ENCODE measurements at places on chromosomes 5 and 9.

DNA sequence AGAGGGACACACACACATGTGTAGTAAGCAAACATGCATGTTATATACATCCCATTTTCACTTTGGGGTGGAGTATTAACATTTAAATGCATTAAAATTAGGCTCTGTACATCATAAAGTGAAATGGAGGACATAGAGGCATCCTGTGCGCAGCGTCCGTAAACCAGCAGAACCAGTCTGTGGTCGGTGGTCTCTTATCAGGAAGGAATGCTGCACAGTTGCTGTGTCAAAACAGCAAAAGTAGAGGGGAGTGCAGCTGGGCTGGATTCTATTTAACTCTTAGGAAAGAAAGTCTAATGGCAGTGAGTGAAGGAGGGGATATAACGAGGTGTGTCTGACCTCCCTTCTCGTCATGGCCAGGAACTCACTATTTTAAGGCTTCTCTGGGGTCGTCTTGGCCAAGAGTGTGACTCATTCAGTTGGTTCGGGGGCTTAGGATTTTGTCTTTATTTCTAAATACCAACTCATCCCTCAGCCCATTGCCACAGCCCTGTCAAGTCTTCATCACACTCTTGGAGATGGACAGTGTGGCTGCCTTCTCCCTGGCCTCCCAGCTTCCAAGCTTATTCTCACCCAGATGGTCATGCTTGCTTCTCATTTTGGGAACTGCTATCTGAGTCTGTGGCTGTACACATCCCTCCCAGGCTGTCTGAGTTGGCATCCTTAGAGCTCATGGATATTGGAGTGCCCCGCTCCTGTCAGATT is 20.1 kb upstream of the CXCL14 start:
- no peak for DNase-seq

DNA sequence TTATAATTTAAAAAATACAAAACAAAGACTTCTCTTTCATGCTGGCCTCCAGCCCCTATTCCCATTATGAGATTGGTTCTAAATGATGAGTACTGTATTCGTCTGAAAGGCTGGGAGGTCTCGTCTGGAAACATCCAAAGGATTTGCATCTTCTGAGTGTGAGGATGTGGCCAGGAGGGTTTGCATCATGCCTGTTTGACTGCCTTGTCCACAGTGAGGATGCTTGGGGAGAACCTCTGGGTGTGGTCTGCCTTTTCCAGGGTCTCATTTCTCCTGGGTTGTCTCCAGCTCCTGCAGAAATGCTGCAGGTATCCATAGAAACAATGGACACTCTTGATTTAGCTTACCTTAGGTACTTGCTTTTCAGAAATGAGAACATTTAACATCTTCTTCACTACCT is 26.4 kb upstream of the CXCL14 start:
- DNase-seq = no peak

- no peak for DNase-seq
These were observed 1.2 kb upstream of the TJP2 start for GRCh38 chr9:69172895-69173294.

GRCh38 chr9:129889122-129889940 is 54.1 kb downstream of the USP20 start:
- no peak for DNase-seq

DNA sequence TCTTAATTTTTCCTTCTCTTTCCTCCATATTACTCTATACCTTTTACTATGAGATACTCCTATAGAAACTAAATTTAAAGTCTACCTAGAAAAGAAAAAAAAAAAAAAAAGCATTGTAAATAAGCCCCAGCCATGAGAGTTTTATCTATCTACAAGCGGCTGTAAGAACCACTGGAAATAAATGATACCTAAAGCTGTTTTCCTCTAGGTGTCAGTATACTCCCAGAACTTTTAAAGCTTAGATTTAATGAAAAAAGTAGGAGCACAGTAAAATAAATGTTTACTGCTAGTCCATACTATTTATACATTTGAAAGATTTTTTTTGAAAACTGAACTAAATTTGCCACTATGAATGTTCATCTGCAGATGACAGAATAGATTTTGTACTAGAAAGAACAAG is 26.2 kb downstream of the TYRP1 start:
- DNase-seq = no peak

DNA sequence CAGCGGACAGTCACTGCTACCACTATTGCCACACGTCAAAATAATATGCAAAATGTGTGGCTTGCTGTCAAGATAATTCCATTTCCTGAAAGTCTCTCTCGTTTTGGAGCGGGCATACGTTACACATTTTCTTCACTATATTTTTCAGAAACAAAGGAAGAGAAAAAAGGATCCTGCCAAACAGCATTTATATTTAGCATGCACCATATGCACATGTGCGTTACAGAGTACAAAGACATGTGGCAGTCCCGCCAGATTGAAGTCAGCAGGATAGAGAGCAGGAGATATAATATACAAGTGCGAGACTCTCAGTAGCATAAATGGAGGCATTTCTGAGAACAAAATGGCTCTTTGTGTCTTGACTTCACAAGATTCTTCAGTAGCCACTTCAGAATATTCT is 221.6 kb upstream of the KIF2A start:
- no peak for DNase-seq

DNA sequence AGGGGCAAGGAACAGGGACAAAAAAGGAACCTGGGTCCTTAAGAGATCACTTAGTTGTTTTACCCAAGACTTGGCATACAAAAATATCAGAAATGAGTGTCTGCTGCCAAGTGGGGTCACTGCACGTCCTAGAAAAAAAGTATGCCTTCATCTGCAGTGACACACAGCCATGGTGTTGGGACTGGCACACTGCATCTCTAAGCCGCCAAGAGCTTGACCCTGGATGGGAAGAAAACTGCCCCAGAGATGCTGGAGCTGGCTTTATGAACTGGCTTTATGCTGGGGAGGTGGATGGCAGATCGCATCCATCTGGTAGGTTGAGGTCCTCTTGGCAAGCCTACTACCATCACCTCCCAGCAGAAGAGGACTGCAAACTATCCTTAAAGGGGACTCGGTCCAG is 51.7 kb downstream of the IRF1 start:
- no peak for DNase-seq

DNA sequence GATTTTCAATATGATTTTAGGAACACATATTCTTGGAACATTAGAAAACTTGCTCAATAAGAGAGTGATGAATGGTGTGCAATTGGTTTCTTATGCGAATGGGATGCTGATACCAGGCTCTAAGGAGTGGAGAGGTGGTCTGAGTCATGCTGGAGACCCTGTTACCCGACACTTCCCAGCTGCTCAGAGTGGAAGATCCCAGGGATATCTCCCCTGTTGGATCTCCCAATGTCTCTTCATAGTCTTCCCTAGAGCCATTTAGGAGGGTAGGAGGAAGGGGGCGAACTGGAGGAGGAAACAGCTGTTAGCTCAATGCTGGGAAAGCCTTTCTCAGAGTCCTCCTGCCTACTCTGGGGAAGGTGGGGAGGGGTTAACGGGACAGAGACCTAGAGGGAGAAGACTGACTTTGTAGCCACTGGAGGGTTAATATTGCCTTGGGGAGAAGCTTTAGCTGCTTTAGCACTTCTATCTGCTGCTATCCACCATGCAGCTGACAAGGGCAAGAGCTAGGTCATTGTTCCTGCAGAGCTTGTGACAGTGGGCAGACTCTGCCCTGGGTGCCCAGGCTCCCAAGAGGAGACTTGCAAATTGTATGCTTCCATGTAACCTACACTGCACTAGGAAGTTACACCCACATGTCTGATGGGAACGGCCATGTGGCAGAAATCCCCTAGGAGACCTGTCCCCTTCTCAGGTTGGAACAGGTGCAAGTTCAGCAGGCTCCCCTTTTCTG is 301.0 kb downstream of the GADD45G start:
- no peak for DNase-seq

GRCh38 chr5:152092580-152092979 is 167.9 kb upstream of the GLRA1 start:
- no peak for DNase-seq

GRCh38 chr9:99373912-99374311 is 151.8 kb downstream of the SEC61B start:
- no peak for DNase-seq

GRCh38 chr5:65861830-65862241 is 64.5 kb upstream of the ERBIN start:
- no peak for DNase-seq

DNA sequence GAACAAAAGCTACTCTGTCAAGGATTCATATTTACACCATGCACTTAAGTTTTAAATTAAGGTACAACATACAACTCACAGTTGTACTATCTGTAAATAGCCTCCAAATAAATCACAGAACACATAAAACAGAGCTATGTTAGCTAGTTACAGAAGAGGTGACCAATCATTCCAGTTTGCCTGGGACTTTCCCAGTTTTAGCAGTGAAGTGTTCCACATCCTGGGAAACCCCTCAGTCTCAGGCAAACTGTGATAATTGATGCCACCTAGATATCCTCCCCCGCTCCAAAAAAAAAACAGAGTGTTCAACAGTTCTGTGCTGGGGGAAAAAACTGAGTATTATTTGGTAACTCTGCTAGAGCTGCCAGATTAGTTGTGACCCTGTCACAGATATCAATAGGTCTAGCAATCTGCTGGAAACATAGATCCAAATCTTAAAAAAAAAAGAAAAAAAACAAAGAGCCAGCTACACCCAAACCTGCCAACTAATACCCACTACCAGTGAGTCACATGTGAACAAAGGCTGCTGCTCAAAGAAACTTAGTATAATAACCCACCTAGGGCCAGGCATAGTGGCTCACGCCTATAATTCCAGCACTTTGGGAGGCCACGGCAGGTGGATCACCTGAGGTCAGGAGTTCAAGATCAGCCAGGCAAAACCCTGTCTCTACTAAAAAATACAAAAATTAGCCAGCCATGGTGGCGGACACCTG is 5.7 kb downstream of the TBCA start:
- DNase-seq = no peak

DNA sequence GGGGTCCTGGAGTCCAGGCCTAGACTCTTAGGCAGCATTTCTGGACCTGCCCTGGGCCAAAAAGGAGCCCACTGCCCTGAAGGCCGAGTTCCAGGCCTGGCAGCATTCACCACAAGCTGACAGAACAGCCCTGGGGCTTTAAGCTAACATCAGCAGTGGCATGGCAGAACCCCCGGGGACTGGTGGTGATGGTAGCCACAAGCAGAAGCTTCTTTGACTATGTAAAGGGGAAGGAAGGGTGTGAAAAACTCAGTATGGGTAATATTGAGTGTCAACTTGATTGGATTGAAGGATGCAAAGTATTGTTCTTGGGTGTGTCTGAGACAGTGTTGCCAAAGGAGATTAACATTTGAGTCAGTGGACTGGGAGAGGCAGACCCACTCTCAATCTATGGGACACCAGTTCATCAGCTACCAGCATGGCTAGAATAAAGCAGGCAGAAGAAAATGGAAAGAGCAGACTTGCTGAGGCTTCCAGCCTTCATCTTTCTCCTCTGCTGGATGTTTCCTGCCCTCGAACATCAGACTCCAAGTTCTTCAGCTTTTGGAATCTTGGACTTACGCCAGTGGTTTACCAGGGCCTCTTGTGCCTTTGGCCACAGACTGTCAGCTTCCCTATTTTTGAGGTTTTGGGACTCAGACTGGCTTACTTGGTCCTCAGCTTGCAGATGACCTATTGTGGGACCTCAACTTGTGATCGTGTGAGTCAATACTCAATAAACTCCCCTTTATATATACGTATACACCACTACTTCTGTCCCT is 661.0 kb upstream of the C9orf72 start:
- no peak for DNase-seq

- DNase-seq = no peak
These were observed 2.1 kb downstream of the TRAF2 start for GRCh38 chr9:136888454-136888853.

GRCh38 chr9:103680581-103680980 is 413.5 kb upstream of the SMC2 start:
- DNase-seq = no peak

GRCh38 chr9:83449983-83450382 is 88.2 kb downstream of the FRMD3 start:
- no peak for DNase-seq

DNA sequence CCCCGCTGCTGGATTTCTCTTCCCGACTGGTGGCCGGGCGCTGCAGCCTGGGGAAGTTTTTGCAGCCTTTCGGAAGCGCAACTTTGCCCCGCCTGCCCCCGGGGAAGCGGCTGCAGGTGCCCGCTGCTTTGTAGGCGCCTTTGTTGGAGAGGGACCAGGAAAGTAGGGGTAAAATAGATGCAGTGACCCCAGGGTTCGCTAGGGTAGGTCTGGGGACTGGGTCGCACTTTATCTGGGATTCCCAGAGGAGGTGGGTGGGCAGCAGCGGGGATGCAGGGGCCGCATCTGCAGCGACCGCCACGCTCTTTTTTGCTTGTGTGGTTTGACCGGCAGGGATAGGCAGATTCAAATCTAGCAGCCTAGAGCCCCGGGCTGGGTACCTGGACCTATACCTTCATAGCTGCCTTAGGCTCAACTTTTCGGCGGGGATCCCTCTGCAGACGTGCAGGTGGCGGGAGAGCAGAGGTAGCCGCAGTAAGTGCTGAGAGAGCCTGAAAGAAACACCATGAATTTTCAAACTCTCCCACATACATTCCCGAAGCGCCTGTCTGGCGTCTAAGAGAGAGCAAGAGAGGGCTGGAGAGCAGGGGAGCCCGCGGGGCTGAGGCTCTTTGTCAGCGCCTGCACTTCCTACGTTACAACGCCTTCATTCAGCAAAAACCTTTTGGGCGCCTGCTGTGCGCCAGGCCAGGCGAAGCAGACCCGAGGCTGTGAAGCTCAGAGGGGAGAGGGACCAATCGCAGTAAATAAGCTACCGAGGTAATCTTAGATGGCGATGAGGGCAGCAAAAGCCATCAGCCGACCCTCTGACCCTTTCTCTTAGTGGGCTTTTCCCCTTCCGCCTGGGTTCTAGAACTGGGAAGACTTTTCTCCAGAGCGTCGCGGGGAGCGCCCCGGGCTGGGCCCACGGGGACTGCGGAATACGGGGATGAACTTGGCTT is 642 bp downstream of the SV2C start:
- no peak for DNase-seq

GRCh38 chr5:139812836-139813805 is 17.5 kb downstream of the PSD2 start:
- no peak for DNase-seq

- DNase-seq = no peak
These were observed 1.3 kb downstream of the RANBP3L start for GRCh38 chr5:36300191-36300926.

- DNase-seq = no peak
These were observed 82.7 kb downstream of the DOCK8 start for GRCh38 chr9:297104-297972.

- no peak for DNase-seq
These were observed 54.1 kb downstream of the FER start for GRCh38 chr5:108801776-108802175.

DNA sequence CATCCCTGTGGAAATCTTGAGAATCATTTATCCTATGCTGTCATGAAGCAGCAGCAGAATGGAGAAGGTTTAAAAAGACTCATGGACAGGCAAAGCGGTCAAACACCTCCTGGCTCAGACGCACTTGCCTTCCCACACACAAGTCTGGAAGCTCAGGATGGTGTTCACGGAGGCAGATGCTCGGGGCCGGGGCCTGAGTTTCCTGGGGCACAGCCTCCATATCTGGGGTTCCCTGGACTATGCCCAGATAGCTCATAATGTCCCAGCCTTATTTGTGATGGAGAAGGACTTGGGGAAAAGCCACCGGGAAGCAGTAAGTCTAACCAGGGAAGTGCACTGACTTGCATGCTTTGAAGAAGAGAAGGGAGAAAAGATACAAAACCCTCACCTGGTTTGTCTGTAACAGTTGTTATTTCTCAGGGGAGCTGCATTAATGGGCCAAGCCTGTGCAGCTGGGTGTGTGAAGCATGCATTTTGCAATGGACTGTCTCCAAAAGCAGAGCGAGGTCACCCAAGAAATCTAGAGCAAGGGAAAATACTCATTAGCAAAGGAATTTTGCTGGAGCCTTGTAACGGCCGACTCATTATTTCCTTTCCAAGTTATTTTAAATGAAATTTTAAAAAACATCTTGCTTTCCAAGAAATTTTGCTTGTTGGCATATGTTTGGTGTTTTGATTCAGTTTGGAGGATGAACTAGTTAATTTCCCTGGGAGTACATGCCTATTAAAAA is 3.4 kb downstream of the S1PR3 start:
- no peak for DNase-seq
